ENCODE measurements at places on chromosomes 4 and X.

DNA sequence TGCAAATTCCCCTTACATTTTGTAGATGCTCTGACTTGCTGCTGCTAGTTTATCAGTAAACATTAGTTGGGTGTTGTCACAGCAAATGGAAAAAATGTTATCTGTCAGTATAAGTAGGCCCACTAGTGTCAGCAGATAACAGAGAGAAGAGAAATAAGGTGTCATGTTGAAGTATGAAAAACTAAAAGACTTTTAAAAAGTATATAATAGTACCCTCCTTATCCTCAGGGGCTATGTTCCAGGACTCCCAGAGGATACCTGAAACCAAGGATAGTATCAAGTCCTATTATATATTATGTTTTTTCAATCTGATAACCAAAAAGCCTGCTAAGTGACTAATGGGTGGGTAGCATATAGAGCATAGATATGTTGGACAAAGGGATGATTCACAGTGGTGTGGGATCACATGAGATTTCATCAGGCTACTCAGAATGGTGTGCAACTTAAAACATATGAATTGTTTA, 11.6 kb upstream of the BMP2K start:
- peak; percentile 63 for DNase-seq

DNA sequence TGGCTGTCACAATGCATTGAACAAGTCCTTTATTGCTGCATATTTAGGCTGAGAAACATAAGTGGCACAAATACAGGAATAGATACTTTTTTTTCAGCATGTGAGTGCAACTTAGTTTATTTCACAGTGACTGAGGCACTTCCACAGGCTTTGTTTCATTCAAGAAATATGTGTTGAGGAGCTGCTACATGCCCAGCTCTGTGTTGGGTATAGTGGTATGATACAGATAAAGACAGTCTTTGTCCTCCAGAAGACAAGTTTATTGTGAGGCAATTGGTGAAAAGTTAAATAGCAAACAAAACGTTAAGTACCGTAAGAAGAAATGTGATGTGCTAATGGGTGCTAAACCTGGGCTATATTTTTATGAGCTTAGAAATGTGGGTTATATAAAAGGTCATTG, 186.4 kb downstream of the SPRY1 start:
- DNase-seq: no peak

DNA sequence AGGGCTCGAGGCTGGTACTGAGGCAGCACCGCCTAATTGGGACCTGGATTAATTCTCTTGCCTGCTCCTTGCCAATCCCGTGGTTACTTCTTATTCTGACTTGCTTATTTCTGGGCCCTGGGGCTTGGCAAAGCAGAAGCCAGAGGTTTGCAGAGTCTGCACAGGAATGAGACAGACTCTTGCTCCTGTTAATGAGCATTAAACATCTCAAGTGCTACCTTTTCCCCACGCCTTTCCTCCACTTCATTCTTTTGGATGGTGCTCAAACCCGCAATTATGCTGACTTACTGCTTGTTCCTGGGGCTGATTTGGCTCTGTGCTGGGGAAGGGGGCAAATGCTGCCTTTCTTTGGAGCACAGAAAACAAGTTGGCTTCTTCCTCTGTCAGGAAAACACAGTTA, 16.5 kb upstream of the STOX2 start:
- no peak for DNase-seq

- DNase-seq: no peak
Observed at GRCh38 chr4:147809211-147809610, 77.3 kb downstream of the ARHGAP10 start.

DNA sequence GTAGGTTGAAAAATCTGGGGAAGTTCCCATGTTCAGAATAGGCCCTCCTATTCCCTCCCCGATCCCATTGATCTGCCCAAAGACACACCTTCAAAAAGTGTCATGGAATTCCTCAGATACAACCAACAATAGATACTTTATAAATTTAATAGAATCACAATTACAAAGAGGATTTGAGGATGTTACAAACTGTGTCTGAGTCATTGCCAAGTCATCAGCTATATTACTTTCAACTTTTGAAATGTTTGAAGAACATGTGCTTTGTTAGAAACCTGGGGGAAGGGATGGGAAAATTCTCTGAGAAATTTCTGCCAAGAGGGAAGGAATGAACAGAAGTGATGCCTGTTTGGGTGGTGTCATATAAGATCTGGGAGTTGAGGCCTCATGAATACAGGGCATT, 46.7 kb downstream of the KCNIP4 start:
- DNase-seq: peak; percentile 69

- no peak for DNase-seq
Observed at GRCh38 chr4:10671366-10671765, 13.2 kb downstream of the CLNK start.

DNA sequence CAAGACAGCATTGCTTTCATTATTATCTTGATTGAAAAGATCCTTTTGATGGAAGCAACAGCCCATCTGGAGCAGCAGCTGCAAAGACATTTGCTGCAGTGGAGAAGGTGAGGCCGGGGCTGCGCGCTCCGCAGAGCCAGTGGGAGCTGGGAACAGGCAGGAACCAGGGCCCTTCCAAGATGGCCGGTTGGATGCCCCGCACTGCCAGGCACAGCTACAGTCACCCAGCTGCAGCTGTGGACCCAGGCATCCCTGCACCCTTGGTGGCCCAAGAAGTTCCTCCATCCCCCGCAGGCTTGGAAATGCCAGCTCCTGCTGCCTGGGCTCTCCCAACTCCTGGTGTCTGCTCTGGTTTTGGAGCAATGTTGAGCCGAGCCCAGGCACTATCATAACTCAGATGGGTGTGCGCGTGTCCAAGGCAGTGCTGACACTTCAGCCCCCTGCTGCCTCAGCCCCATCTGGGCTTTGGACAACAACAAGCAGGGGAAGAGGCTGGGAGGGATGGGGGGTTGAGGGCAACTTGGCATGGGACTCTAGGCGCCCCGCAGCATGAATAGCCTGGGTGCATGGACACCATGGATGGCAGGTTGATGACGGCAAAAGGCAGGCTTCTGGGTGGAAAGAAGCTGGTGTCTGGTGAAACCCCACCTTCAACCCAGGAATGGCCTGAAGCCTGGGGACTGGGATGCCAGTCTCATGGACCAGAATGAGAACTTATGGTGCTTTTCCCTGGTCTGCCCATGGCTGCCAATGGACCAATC, 371.8 kb downstream of the FSTL5 start:
- DNase-seq: no peak

GRCh38 chr4:72300126-72300525, 268.3 kb downstream of the NPFFR2 start:
- DNase-seq: no peak

DNA sequence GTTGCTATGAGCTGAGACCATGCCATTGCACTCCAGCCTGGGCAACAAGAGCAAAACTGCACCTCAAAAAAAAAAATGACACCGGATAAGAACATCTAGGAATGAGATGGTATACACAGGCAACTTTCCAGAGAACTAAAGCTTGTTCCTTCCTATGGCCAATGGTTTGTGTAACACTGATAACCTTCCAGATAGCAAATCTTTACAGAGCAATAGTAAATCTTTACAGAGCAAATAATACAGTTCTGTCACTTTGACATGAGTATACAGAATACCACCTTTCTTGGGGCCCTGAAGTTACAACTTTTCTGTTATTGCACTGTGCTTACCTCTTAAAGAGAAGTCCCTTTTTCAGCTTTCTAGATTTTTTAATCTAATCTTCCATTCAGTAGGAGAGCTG, 91.6 kb downstream of the CD99L2 start:
- DNase-seq: no peak

- DNase-seq: peak; percentile 56
Observed at GRCh38 chr4:113921089-113921794, 58.2 kb downstream of the ARSJ start.

GRCh38 chr4:153258750-153259149, 54.5 kb downstream of the TRIM2 start:
- DNase-seq: no peak

DNA sequence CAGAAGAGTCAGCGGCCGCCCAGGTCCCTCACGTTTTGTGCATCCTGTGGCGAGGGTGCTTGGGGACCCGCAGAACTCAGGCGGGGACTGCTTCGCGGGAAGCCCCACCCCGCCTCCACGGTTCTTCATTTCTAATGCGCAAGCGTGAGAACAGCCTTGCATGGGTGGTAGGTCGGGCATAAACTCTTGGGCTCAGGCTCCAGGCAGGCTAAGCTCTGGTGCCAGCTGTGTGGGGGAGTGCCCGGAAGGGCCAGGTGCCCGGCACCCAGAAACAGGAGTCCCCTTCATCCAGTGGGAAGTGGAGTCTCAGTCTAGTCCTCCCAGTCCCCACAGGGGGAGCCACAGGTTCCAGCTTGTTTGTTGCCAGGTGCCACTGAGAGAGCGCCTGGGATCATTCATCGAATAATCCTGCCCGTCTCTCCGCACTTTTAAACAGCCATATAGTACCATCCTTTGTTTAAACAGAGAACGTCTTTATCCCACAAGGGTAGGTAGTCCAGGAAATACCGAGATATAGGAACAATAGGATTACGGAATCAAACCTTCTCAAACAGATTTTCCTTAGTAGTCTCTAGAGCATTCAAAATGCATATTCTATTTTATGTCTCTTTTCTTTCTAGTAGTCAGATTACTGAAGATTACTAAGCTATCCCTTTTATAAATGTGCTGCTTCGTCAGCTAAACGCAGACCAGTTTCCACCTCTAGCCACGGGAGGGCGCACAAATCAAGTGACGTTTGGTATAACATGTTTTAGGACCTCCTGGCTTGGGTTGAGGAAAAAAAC, 12.7 kb upstream of the RBBP7 start:
- peak; percentile 58 for DNase-seq

DNA sequence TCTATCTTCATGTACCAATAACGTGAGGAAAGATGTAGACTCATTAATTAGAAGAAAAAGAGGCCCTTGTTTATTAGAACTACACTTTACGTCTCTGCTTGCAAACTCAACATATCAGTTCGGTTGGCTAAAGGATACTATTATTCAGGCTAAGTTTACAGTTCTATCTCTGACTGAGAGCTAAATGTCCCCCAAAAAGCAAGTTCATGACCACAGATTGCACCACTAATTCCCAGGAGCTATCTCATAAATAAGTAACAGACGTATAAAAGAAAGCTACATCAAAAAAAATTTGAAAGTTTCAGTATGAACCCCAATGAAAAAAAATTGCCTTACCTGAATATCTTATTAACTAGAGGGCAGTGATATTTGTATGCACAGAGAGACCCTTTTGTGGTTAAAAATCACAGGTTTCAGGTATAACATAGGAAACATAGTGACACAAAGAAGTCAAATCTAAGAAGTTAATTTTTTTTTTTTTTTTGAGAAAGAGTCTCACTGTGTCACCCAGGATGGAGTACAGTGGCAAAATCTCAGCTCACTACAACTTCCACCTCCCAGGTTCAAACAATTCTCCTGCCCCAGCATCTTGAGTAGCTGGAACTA, 128.9 kb downstream of the MAB21L2 start:
- no peak for DNase-seq

DNA sequence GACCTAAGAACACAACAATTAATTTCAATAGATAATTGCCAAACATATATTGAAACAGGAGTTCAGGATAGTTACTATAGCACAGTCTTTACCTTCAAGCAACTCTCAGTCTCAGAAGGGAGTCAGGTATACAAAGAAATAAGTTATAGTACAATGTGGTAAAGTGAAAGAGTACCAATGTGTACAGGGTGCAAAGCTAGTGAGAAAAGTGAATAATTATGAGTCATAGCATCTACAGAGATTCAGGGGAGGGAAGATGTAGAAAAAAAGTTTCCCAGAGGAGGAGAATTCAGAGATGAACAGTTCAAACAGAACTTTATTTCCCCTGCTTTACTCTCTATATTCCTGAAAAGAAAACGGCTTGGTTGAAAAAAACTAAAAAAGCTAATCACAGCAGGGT, 22.7 kb upstream of the DKK2 start:
- DNase-seq: no peak

DNA sequence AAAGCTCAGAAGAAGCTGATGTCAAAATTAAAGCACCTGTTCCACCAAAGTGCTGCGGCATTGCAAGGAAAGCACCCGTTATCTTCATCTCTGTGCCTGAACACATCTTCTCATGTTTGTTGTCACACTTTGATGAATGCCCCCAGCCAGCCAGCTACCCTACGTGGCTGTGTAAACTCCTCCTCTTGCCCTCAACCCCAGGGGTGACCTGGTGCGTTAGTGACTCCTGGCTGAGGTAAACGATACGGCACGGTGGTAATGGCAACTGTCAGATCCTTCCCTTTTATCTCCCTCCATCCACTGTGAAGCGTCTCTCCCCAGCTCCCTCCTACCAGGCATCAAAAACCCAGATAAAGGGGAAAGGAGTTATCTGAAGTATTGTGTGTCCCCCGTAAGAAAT, 90.6 kb upstream of the WWC2 start:
- no peak for DNase-seq

DNA sequence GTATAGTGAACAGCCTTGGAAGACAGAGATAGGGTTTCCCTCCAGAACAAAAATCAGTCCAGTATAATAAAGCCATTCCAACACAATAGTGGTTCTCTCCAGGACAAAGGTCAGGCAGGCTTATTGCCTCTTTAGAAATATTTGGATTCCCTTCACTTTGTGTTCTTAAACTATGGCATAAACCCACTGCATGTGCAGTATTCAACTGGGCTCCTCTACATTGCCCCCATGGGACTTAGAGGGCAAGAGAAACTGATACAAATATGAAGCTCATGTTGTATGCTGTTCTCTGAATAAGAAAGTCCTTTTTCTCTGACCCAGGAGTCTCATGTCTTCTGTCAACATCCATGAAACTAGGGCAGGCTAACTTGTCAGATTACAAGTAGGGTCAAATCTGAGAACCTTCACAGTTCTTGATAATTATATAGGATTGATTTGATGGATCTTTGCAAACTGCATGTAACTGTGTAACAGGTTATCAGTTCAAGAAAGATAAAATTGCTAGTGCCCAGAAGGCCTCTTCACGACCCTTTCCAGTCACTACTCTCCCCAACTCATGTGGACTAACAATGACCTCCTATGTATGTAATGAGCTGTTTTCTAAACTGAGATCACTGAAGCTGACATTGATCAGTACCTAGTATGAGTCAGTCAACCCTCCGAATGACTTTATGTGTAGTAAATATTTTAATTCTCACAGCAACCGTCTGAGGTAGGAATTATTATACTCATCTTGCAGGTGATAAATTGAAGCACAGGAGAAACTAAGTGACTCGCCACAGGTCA, 31.9 kb upstream of the FAM9C start:
- no peak for DNase-seq

- DNase-seq: no peak
Observed at GRCh38 chr4:84031401-84031800, 467.7 kb downstream of the NKX6-1 start.

DNA sequence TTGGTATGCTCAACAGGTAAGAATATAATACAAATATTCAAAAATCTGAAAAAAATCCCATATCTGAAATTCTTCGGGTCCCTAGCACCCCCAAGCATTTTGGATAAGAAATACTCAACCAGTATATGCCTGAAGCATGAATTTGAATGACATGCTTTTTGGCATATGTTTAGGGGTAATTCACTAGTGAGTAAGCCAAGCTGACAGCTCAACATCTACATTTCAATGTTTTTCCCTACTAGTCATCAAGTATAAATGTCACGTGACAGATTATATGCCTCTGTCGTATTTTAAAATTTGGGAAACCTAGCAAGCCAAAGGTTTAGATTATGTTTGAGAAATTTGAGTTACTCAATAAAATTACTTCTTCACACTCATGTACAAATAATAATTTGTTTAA, 125.1 kb downstream of the FGF16 start:
- peak; percentile 20 for DNase-seq

All from fibroblast of skin of right biceps (primary cell).